ENCODE measurements at places on chromosomes 6 and 20.

GRCh38 chr6:149203509-149203908 lies 114.0 kb upstream of the TAB2 start:
- no peak for DNase-seq

- no peak for DNase-seq
These were observed 19.8 kb downstream of the SYNDIG1 start for GRCh38 chr20:24489193-24489592.

DNA sequence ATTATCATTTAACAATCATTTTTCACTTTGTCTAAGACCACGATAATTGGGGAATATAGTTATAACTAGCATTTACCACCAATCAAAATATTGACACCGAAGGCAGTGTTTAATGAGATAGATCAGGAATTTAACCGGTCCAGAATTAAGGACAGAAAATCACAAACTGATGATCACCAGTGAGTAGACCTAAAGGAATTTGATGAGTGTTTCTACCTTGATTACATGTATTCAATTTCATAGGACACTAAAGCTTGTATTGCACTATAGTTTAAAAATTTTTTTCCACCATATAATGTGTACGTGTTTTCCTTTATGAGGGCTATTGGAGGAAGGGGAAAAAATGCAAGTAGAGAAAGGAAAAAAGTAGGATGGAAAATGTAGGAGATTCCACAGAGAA lies 22.6 kb upstream of the ARHGAP18 start:
- DNase-seq: no peak

DNA sequence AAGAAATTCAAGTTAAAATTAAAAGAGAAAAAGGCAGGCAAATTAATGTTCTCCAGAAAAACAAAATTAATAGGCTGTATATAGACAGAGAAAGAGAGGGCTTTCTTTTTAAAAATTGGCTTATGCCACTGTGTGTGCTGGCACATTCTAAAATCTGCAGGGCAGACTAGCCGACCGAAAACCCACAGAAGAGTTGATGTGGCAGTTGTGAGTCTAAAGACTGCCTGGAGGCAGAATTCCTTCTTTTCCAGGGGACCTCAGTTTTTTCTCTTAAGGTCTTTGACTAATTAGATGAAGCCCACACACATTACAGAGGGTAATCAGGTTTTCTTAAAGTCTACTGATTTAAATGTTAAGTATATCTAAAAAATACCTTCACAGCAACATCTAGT lies 85.7 kb downstream of the GJA1 start:
- no peak for DNase-seq

DNA sequence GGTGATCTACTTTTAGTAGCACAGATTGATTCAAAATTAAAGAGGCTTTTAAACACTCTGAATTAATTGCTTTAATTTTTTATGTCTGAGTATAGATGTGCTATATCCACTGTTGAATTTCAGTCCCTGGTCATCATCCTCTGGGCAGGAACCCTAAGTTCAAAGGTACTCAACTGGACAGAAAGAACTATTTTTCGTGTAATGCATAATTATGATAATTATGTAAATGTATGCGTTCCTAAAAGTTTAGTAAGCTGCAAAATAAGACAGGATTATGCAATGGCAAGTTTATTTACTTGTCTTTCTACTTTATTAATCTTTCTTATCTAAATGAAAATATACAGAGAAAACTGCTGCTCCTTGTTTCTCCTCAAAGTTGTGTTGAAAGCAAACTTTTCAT lies 690.1 kb upstream of the MAN1A1 start:
- no peak for DNase-seq

- no peak for DNase-seq
These were observed 15.9 kb upstream of the ITPR3 start for GRCh38 chr6:33604941-33605854.

DNA sequence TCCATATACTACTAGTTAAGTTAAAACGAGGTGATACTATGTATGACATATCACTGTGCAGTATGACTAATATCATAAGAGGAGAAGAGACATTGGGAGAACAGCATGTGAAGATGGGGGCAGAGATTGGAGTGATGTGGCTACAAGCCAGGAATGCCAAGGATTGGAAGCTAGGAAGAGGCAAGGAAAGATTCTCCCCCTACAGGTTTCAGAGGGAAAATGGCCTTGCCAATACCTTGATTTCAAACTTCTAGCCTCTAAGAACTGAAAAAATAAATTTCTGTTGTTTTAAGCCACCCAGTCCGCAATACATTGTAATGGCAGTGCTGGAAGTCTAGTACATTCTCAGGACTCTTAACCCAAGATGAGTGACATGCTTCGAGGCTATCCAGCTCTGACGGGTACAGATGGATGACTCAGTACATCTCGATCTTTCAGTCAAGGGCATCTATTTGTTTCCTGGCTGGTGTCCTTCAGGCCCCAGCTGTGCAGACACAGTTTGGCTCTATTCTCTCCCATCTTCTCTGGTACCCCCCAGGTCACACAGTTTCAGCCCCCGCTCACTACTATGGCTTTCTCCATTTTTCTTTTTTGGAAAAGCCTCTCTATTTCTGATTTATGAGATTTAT lies 55.5 kb upstream of the THEMIS start:
- DNase-seq: no peak

GRCh38 chr6:10970731-10971130 lies 73.4 kb downstream of the ELOVL2 start:
- no peak for DNase-seq

DNA sequence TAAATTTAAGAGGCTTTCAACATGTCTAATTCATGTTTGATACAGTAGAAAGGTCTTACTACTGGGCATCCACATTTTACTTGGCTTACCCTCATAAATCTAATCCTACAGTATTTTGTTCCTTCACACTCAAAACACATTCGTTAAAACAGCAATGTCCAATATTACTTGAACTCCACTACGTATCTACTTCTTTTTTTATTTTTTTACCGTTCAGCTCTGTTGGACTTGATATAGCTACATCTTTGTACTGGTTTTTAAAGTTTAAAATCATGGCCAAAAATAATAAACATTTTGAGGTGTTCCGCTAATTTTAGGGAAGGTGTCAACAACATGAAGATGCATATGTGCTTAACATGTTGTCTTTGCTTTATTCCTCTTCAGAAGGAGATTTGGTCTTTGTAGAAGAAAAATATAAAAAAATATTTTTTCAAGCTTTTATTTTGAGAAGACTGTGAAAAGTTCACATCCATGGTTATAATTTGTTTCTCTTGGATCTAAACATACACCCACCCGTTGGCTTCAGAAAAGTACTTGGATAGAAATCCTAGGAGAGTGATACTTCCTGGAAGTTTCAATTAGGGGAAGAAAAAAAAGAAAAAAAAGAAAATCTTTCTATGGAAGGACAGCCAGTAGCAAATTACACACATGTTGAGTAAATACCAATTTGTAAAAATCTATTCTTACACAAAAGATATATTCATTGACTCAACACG lies 71.5 kb downstream of the EPB41L2 start:
- no peak for DNase-seq

GRCh38 chr6:135299256-135299655 lies 118.1 kb downstream of the MYB start:
- no peak for DNase-seq

DNA sequence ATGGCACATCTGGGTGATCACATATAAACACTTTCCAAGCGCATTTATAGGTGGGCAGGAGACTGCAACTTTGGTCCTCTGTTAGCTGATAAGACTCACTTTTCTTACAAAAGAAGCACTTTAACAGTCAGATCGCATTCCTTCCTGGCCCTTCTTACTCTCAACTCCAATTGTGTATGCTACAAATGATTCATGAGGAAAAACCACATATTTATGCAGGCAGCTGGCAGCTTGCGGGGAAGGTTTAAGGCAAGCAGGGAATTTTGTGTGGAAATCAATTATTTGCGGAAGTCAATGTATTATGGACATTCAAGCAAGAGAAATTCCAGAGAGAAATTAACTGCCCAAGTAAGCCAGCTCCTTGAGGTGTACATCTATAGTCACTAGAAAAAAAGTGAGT lies 194.0 kb downstream of the PKHD1 start:
- no peak for DNase-seq

DNA sequence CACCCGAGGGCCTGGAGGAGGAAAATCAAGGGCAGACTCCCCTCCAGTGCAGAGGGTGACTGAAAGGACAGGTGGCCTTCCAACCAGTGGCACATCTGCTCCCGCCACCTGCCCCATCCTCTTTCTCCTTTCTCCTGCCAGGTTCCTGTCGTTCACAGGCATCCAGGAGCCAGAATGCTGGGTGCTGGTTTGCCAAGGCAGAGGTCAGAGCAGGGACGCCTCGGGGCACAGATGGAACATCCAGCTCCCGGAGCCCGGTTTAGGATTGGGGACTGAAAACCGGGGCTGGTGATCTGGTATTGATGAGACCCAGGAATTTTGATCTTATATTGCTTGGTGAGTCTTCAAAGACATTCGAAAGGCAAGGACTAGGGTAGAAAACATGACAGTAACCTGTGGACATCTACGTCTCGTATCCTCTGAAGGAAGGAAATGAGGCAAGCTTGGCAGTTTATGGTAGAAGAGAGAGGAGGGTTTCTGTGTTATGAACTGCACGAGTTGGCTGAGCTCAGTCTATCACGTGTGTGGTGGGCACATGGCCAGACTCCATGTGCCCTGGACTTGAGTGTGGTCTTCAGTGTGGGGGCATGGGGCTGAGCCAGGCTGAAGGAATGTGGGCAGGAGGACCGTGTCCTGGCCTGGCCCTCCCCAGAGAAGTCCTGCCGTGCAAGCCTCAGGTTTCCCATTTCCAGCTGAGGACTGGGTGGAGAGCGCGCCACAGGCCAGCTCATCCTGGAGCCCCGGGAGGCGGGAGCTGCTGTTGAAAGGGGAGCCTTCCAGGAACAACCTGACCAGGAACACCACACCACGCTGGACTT lies 74.2 kb downstream of the IRF4 start:
- DNase-seq: no peak

DNA sequence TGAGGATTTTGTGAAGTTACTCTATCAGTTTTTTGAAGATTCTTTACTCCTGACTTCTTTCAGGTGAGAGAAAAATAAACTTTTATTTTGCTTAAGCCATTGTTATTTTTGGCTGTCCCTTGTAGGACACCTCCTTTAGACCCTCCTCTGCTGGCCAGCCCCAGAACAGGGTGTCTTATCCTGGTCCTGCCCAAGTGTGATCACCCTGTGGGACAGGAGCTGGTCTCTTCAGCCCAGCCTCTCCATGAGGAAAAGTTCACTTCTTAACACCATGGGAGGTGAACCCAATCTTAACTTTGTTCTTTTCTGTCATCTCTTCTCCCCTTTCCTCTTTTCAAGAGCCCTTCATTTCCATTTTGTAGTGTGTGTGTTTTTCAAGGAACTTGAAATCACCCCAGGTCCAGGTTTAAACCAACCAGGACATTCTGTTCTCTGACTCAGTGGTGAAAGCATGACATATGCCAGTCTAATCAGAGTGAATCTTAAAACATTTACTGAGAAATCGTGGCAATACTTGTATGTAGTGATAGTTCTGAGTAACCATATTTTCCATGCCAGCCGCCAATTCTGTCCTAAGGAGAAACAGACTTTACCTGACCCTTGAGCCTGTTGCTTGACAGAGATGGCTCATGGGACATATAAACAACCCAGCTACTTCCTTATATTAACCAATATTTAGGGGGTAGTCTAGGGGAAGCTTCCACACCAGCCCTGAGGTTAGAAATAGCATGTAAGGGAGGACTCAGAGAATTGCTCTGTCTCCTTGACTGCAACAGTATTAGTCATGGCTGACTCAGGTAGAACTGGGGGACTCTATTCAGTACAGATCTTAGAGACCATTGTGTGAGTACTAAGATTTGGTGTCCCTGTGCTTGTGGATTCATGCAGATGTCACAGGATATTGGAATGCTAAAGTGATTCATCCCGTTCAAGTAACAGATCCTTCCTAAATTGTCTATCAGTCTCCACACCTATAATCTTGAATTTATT lies 48.8 kb downstream of the FLRT3 start:
- DNase-seq: no peak

DNA sequence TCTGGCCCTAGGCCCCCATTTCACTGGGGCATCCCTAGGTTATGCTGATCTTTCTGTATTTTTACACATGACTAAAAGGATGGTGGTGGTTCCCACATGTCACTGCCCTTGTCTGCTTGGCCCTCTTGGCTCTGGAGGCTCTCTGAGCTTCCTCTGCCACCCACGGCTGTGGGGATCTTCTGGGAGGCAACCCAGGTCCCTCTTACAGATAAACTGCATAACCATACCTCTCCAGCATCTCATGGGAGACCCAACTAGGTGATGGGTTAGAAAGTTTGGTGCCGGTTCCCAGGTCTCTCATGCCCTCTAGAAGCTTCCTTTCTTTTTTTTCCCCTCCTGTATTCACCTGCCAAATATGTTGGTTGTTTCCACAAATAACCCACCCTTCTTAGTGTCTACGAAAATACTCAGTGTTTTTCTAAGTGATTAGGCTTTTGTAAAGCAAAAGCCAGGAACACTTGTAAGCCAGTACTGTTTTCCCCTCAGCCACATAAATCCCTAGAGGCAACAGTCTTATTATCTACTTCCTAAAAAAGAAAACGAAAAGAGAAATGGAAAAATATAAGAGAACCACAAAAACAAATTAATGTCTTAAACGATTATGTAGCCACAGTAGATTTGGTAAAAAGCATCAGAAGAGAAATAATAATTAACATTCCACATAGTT lies 71.7 kb upstream of the SMLR1 start:
- no peak for DNase-seq

- DNase-seq: no peak
These were observed 82.3 kb upstream of the PHACTR2 start for GRCh38 chr6:143595251-143596036.

GRCh38 chr6:30200551-30201281 lies 12.5 kb downstream of the TRIM26 start:
- no peak for DNase-seq

GRCh38 chr6:33190504-33191107 lies 1.7 kb downstream of the COL11A2 start:
- no peak for DNase-seq

- no peak for DNase-seq
These were observed 1286.0 kb upstream of the GJE1 start for GRCh38 chr6:140846503-140847261.

DNA sequence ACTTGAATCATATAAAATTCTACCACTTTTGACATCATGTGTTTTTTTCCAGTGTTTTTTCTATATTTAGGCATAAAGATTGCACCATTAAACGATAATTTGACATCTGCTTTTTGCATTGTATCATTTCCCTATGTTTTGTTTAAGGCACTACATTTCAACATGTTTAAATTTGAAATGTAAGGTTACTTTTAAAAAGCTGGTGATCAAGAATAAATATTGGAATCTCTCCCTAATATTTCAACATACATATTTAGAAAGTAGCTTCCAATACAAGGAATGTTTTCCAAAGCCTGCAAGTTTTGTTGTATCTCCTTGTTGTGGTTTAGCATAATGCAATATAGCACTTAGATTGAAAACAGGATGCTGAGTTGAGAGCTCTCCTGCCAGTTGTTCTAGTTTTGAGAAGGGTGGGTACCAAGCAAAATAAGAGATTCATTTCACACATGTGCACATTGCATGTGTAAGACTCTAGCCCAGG lies 76.5 kb downstream of the SYNJ2 start:
- DNase-seq: no peak

DNA sequence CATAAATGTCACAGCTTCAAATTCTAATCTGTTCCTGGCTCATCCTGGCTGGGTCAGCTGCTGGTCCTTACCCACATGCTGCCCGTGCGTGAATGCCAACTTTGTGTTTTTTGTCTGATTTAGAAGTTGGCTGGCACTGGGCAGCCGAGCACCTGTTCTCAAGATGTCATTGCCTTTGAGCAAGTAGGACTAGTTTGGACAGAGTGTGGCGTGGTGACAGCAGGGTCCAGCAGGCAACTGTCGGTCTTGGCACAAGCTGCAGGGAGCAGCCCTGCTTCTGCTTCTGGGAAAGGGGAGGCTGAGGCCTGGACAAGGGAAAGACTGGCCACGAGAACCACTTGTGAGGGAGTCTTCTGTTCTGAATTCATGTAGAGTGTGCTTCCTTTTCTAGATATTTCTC lies 26.4 kb upstream of the ADRM1 start:
- DNase-seq: no peak
